Adrenal gland (tissue), 19 donors: ENCODE measurements at places on chromosomes 4 and X.

- H3K4me1 ChIP-seq = peaks cover 6% of the 10 kb centered on the region
- no peaks in the 10 kb centered on the region for H3K27me3 ChIP-seq
- no peak for DNase-seq
- no peaks in the 10 kb centered on the region for H3K36me3 ChIP-seq
- H3K27ac ChIP-seq = peak overlapping the region; percentile 31
Observed at GRCh38 chr4:124017185-124017785, 620.7 kb downstream of the SPRY1 start.

DNA sequence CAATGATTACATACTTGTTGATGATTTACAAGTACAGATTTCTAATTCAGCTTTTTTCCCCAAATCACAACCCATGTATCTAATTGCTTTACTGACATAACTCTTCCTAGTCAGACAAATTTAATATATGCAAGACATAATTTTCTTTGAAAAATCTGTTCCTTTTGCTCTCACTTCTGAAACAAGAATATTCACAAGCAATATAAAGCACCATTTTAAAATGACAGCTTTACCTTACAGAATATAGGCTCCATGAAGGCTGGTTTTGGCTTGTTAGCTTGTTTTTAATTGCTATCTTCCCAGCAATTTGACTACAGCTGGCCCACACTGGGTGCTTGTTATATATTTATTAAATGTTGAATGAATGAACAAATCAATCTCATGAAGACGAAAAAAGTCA lies 24.5 kb downstream of the GPM6A start:
- no peak overlapping the region for H3K27ac ChIP-seq
- H3K36me3 ChIP-seq = no peaks in the 10 kb centered on the region
- no peak for DNase-seq
- no peaks in the 10 kb centered on the region for H3K4me1 ChIP-seq

GRCh38 chr4:37951461-37952352 lies 8.5 kb upstream of the PTTG2 start:
- no peak overlapping the region for H3K27ac ChIP-seq
- DNase-seq = no peak
- H3K27me3 ChIP-seq = no peaks in the 10 kb centered on the region
- H3K4me1 ChIP-seq = no peaks in the 10 kb centered on the region
- H3K4me3 ChIP-seq = no peak overlapping the region

GRCh38 chrX:19110642-19111041 lies 11.6 kb downstream of the ADGRG2 start:
- H3K4me1 ChIP-seq = no peaks in the 10 kb centered on the region
- H3K27ac ChIP-seq = no peak overlapping the region
- H3K27me3 ChIP-seq = peaks cover 41% of the 10 kb centered on the region

DNA sequence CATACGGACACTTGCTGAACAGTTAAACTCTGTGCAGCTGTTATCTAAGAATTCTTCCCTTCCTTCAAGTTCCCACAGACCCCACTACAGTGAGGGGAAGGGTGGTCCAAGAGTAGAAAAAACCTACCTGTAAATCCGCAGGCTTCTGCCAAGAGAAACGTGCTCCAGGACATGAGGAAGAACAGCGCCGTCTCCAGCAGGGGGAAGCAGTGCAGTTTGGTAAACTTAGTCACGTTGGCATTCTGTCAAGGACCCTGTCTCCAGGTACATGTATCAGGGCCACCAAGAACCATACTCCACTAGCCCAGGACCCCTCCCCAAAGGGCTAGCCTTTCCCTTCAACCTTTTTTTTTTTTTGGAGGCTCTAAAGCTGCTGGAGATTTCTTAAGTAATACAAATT lies 79.9 kb downstream of the CHST7 start:
- H3K27ac ChIP-seq = no peak overlapping the region
- no peak overlapping the region for H3K4me3 ChIP-seq
- H3K4me1 ChIP-seq = no peaks in the 10 kb centered on the region
- H3K27me3 ChIP-seq = peaks cover 17% of the 10 kb centered on the region
- H3K36me3 ChIP-seq = no peaks in the 10 kb centered on the region
- DNase-seq = no peak

DNA sequence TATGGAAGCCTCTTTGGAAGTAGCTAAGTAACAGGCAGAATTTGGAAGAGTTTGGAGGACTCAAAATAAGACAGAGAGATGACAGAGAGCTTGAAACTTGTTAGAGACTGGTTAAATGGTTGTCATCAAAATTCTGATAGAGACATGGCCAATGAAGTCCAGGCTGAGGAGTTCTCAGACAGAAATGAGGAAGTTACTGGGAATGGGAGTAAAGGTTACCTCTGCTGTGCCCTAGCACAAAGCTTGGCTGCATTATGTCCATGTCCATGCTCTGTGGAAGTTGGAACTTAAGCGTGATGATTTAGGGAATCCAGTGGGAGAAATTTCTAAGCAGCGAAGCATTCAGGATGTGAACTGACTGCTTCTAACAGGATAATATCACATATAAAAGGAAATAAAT lies 146.2 kb upstream of the NDST4 start:
- H3K4me1 ChIP-seq = no peaks in the 10 kb centered on the region
- no peaks in the 10 kb centered on the region for H3K36me3 ChIP-seq
- DNase-seq = no peak
- H3K27ac ChIP-seq = no peak overlapping the region
- H3K4me3 ChIP-seq = no peak overlapping the region
- H3K27me3 ChIP-seq = no peaks in the 10 kb centered on the region

- no peak overlapping the region for H3K4me3 ChIP-seq
- no peaks in the 10 kb centered on the region for H3K4me1 ChIP-seq
- H3K27me3 ChIP-seq = no peaks in the 10 kb centered on the region
- H3K27ac ChIP-seq = no peak overlapping the region
- DNase-seq = no peak
Observed at GRCh38 chr4:152045807-152046571, 285.2 kb upstream of the GATB start.
